ENCODE measurements at places on chromosomes 2 and 18.

DNA sequence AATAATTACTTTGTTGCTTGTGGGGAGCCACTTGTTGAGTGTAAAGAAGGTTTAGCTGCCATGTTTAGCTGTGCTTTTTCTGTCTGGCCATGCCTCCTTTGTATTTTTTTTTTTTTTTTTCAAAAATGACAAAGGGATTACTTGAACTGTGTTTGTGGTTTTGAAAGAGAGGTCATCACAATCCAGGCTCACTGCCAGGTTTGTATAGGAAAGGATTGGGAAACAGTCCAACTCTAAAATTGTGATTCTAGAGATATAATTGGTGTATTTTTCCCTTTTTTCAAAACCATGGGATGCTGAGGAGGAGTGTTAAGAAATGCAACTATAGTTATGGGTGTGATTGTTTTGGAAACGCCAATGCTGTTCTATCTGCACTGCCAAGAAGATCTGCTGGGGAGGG lies 4.3 kb downstream of the ITPRIPL1 start:
- no peak for DNase-seq

GRCh38 chr18:7393080-7393479 lies 162.2 kb downstream of the LRRC30 start:
- no peak for DNase-seq

DNA sequence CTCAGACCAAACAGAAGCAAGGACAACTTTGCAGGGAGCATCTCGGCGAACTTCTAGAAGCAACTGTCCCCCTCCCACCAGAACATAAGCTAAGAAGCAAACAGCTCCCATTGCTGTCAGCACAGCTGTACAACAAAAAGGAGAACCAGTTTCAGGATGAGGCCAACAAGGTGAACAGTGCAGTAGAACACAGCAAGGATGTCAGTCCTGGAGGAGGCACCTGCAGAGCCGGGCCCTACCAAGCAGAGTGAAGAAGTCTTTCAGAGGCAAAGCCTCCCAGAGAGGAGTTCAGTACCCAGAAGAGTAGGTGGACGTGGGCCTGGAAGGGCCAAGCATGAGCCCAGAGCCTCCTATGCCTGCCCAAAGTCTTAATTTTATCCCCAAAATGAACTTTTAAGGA lies 1.0 kb downstream of the PASK start:
- no peak for DNase-seq

DNA sequence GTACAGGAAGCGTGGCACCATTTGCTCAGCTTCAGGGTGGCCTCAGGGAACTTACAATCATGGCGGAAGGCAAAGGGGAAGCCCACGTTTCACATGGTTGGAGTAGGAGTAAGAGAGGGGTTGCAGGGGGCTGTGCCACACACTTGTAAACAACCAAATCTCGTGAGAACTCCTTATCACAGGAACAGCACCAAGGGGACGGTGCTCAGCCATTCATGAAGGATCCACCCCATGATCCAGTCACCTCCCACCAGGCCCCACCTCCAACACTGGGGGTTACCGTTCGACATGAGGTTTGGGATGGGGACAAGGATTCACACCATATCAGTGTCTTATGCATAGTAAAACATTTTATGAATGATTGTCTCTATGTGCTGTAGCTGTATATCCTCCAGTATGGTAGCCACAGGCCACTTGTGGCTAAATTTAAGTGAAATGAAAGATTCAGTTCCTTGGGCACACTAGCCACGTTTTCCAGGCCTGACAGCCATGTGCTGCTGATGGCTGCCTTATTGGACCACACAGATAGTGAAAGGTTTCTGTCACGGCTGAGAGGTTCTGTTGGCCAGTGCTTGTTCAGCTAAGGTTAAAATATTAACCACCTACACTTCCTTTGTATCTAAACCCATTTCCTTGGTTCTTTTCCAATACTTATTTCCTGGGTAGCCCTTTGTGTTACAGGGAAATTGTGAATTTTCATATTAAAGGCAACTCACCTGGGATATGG lies 77.3 kb downstream of the AGAP1 start:
- no peak for DNase-seq

DNA sequence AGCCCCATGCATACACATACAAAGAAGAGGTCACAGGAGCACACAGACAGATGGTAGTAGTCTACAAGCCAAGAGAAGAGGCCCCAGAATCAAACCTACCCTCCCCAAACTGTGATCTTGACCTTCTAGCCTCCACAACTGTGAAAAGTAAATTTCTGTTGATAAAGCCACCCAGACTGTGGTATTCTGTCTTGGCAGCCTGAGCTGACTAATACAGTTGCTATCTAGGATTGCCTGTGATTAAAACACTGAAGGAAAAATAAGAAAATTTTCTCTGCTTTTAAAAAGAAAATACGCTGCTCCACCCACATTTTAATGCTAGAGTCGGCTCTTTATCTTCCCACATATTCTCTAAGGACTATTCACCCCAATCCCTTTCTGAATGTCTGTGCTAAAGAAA lies 143.7 kb upstream of the TMEM200C start:
- no peak for DNase-seq

DNA sequence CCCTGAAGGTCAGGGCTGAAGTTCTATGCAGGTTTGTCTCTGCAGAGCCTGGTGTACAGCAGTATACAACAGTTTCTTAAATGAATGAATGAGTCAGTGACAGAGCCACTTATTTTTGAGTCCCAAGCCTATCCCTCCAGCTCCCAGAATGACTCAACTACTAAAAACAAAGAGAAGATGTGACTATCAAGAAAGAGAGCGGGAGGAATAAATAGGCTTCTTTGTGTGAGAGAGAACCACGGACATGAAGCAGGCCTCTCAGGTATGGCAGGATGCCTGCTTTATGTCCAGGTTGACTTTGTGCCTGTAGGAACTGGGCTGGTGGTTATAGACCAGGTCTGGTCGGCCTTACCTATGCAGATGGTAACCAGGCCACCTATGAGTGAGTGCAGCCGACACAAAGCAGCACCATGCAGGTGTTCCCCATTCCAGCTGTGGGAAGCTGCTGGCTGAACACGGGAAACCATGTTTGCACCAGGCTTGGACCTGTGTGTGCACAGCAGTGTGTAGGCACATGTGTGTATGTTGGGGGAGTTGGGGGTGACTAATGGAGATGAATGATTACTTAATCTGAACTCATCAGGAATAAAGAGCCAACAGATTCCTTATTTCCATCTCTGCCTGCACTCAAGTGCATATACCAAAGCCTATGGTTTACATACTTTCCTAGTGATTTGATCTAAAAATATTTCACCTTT lies 171.0 kb downstream of the OSR1 start:
- DNase-seq = no peak

DNA sequence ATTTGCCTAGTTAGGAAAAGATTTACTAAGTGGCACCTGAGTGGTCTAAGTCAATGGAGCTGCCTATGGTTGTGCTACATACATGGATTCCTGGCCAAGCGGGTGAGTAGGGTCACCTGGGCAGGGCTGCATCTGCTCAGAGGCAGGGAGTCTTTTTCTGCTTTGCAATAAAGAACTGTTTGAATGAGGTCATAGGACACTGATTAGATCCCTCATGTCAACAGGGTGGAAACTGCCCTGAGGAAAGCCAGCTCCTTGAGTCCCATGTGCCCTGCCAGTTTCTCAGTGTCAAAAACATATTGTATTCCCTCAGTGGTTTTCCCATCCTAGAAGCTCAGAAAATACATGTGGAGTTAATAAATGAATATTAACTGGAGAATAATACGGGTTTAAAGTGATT lies 4.6 kb downstream of the LAMA3 start:
- no peak for DNase-seq

DNA sequence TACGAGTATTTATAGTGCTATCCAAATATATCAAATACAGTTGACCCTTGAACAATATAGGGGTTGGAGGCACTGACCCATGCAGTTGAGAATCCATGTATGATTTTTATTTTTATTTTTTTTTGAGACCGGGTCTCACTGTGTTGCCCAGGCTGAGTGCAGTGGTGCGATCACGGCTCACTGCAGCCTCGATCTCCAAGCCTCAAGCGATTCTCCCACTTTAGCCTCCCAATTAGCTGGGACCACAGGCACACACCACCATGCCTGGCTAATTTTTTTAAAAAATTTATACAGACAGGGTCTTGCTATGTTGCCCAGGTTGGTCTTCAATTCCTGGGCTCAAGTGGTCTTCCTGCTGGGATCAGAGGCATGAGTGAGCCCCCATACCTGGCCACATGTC lies 70.6 kb downstream of the GORASP2 start:
- no peak for DNase-seq

GRCh38 chr2:127872354-127872753 lies 13.4 kb downstream of the AMMECR1L start:
- no peak for DNase-seq

DNA sequence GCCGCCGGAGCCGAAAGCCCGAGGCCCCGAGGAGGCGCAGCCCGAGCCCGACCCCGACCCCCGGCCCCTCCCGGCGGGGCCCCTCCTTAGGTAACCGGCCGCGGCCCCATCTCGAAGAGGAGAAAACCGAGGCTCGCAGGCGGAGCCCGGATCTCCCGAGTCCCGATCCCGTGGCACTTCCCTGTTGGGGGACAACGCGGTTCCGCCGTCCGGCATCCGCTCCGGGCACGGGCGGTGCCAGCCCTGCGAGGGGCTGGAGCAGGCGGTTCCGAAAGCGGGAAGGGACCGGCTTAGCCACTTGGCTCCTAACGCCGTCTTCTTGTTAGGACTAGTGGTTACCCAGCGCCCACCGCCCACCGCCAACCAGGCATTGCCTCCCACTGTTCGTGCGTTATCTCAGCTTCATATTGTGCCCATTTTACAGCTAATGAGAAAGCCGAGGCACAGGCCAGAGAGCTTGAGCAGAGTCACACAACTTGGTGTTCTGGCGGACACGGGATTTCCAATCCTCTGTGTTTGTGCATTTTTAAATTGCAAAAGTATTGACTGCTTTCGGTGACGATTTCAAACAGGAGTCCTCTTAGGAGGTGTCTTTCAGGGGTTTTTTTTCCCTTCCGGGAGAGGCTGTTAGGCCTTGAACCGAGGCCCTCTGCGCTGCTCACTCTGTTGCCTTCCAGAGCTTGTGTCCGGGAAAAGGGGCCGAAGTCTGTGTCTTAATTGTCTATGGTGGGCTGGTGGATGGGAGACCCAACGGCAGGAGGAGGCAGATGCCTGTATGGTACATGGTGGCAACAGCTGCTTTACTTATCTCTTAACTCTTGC lies 562 bp downstream of the CENPA start:
- no peak for DNase-seq

- no peak for DNase-seq
These were observed 163.7 kb downstream of the LTBP1 start for GRCh38 chr2:33110461-33110860.

- DNase-seq = no peak
These were observed 50.7 kb downstream of the METTL8 start for GRCh38 chr2:171383134-171383533.

DNA sequence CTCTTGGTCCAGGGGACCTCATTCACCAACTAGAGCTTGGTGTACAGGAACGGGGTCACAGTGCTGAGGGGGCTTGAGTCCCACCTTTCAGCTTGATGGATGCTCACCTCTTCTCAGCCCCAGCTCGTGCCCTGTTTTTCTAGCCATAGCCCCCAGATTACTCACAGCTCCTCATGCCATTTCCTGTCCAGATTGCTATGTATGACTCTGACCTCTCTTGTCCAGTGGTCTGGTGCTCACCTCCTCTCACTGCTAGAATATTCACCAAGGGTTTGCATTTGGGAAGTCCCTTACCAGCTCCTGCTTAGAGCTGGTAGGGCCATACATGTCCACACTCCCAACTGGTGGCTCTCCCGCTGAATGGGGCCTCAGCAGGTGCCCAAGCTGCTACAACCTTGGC lies 5.9 kb downstream of the LBX2 start:
- no peak for DNase-seq

DNA sequence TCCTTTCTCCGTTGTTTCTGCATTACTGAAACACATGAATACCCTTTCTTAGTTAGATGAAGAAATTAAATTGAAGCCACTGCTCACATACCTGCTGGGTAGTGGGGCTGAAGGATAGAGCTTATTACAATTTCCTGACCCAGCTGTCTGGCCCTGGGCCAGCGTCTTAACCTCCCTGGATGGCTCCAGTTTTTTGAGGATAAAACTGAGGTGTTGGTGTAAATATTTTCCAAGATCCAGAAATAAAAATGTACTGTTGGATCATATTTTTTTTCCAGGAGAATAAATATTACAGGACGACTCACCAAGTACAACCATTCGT lies 3.5 kb downstream of the RNF144A start:
- DNase-seq = no peak

DNA sequence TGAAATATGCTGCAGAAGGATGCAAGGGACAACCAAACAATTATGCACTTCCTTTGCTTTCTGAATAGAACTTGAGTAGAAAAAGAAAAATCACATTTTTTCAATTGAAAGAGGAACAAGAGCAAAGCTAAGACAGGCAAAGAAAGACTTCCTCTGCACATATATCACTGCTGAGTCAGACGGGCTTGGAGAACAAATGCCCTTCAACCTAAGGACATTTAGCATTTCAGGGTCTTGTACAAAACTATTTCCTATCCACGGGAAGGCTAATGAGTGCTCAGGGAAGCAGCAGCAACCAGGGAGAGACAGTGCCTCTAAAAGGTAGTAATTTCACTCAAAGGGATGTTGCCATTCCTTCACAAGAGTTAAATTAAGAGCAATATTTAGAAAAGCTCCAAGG lies 570.0 kb upstream of the GCFC2 start:
- DNase-seq = no peak

DNA sequence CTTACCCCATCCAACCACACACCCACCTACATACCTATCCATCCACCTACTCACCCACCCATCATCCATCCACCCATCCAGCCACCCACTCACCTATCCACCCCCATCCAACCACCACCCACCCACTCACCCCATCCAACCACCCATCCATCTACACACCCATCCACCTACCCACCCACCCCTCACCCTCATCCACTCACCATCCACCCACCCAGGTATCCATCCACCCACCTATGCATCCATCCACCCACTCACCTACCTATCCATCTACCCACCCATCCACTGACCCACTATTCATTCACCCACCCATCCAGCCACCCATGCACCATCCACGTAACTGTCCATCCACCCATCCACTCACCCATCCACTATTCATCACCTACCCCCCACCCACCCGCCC lies 194.8 kb downstream of the EIPR1 start:
- DNase-seq = no peak

DNA sequence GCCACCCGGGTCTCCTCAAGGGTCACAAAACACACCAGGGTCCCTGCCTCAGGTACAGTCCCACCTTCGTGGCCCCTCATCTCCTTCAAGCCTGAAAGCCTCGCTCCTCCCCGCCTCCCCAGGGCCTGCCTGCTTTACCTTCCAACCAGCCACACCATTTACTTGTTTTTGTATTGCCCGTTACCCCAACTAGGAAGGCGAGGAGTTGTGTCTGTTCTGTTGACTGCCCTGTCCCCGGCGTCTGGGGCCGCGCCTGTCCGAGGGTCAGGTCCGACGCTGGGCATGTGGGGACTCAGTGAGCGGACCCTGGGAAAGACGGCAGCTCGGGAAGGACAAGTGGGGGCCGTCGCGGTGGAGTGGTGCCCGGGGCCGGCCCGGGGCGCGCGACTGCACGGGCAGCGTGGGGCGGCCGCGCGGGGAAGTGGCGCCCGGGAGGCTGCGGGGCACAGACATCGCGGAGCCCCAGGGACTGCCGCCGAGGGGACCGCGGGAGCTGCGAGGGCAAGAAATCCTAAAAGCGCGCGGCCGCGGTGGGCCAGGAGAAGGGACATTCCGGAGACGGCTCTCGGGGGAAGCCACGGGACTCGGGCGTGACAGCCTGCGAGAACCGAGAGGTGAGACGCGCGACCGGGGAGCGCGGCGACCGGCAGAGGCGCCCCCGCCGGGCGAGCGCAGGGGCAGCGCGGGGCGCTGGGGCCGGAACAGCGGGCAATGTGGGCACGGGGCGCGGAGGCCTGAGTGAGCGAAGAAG lies 797 bp upstream of the GRHL1 start:
- DNase-seq = peak; percentile 59

- DNase-seq = peak; percentile 69
These were observed 43.0 kb upstream of the EFEMP1 start for GRCh38 chr2:55966401-55967118.
